CD4-positive, alpha-beta T cell treated with Interleukin-15 for 1 hour (primary cell): ENCODE measurements at places on chromosomes 3 and 15.

GRCh38 chr15:29034151-29034550, 148.4 kb downstream of the APBA2 start:
- DNase-seq, result no peak

GRCh38 chr3:127405010-127405598, 117.3 kb upstream of the PRR20G start:
- DNase-seq, result no peak

DNA sequence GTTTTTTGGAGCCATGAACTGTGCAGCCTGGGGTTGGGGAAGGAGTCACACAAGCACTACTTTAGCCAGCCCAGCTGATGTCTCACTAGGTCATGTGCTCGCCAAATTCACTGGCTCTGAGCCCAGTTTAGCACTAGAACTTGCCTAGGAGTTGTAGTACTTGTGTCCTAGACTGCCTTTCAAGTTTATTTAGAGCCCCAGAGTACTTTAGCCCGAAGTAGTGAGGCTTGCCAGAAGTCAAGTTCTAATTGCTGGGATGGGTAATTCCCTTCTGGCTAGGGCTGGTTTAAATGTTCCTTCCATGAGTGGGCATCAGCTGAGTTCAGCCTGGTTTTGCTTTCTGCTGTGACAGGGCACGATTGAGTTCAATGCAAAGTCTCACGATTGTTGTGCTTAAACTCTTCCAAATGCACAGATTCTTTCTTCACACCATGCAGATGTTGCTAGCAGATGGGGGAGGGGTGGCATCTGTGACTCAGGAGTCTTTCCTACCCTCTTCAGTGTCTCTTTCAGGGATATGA, 228.2 kb upstream of the ZPLD1 start:
- no peak for DNase-seq

DNA sequence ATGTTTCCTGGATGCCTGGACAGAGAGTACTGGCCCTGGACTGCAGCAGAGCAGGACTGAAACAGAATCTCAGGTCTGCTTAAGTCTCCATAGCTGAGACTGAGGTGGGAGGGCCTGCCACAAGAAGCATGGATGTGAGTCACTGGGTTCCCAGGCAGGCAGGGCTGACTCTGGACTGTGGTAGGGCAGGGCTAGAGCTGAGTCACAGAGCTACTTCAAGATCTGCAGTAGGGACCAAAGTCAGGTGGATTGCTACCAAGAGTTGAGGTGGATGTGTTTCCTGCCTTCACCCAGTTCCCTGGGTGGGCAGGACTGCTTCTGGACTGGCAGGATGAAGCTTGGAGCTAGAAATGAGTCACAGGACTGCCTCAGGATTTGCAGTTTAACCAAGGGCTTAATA, 282.9 kb downstream of the AGBL1 start:
- DNase-seq, result no peak

DNA sequence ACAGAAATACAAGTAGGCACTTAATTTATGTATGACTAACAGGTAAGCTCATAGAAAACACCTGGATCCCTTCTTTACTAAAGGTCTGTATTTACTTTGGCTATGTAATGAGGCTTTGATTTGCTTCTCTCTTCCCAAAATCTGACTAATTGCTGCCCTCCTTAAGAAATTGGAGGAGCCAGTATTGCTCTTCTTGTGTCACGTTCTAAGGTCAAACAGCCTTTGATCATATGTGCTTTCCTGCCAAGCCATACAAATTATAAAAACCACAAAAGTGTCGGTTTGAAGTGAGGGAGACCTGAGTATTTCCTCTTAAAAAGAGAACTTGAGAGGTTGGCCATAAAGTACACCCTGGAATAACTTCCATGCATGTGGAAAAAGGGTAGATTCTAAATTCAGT, 112.1 kb upstream of the MB21D2 start:
- no peak for DNase-seq

DNA sequence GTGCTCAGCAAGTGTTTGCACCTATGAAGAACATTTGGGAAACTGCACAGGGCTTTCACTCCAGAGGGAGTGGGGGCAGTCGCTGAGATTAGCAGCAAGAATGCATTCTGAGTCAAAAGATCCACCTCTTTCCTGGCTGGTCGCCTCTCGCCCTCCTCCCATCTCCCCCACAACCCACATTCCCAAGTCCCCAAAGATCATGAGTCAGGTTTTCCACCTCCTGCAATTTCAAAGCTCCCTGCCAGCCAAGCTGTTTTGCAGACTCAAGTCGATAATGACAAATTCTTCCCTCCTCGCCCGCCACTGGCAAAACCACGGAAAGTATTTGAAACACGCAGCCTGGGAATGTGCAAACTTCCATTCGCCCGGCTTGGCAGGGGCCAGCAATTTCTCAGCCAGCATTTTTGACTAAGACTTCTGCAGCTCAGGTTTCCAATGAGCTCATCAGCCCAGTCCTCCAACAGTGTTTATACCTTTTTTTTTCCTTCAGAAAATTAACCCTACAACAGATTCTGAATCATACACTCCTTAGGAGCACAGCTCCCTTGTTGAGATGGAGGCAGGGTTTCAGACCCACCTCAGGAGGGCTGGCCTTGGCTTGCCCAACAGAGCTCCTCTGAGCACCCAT, 181.4 kb downstream of the SMAD6 start:
- no peak for DNase-seq

- DNase-seq, result no peak
These were observed 324.9 kb upstream of the COL8A1 start for GRCh38 chr3:99313485-99313884.

- no peak for DNase-seq
These were observed 12.8 kb upstream of the ACAN start for GRCh38 chr15:88790486-88790885.

DNA sequence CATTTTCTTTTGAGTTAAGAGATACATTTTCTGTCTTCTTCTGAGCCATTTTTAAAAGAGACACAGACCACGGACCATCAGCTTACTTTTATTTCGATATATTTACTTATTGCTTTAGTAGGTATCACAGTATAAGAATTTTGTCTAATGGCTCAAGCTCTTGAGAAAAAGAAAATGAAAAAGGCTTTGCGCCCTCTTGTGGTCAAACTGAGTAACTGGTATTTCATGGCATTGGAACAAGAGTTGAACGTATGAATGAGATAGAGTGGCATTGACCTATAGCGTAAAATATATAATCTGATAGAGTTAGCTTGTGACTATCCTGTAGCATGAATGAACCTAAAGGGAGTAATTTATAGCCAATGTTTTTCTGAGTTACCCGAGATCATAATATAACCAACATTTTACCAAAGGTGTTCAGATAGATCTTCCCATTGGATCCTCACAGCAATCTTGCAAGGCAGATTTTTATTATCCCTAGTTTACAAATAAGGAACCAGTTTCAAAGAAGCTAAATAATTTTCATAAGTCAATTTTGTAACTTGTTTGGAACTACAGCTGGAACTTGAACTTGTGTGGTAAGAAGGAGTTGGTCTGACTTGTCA, 154.6 kb downstream of the POLR2M start:
- no peak for DNase-seq

GRCh38 chr3:76111808-76112207, 326.5 kb upstream of the ZNF717 start:
- DNase-seq, result no peak

- no peak for DNase-seq
These were observed 229.2 kb downstream of the ZNF621 start for GRCh38 chr3:40753951-40754350.

GRCh38 chr3:43870120-43870519, 179.4 kb downstream of the ABHD5 start:
- DNase-seq, result no peak

GRCh38 chr3:172816968-172817367, 66.4 kb downstream of the ECT2 start:
- no peak for DNase-seq

DNA sequence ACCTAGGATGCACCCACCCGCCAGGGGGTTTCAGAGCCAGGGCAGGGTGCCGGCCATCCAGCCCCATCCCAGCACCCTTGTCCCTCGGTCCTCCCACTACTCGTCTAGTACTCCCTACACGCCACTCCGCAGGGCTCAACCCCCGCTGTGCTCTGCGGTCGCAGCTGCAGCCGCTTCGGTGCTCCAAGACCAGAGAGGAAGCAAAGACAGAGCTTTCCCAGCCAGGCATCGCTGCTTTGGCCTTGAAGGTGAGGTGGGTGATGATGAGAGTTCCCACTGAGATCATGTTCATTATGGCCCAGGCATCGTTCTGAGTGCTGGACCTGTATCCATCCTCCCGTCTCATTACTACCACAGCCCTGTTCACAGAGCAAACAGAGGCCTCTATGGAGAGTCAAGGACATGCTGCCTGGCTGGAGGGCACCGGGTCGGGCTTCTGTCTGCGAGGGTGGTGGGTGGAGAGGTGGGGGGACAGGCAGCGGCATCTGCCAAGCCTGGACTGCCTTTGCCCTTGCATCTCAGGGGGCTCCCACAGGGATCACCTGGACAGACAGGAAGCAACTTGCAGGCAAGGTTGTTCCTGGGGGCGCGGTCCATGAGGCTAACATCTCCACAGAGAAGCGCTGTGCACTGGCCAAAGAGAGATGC, 66.9 kb downstream of the KLF13 start:
- DNase-seq, result no peak

- DNase-seq, result no peak
These were observed 175.9 kb downstream of the VGLL3 start for GRCh38 chr3:86814918-86815655.

GRCh38 chr3:135491491-135492205, 473.9 kb upstream of the PPP2R3A start:
- DNase-seq, result no peak

GRCh38 chr15:78149805-78150751, 916 bp downstream of the IDH3A start:
- no peak for DNase-seq

DNA sequence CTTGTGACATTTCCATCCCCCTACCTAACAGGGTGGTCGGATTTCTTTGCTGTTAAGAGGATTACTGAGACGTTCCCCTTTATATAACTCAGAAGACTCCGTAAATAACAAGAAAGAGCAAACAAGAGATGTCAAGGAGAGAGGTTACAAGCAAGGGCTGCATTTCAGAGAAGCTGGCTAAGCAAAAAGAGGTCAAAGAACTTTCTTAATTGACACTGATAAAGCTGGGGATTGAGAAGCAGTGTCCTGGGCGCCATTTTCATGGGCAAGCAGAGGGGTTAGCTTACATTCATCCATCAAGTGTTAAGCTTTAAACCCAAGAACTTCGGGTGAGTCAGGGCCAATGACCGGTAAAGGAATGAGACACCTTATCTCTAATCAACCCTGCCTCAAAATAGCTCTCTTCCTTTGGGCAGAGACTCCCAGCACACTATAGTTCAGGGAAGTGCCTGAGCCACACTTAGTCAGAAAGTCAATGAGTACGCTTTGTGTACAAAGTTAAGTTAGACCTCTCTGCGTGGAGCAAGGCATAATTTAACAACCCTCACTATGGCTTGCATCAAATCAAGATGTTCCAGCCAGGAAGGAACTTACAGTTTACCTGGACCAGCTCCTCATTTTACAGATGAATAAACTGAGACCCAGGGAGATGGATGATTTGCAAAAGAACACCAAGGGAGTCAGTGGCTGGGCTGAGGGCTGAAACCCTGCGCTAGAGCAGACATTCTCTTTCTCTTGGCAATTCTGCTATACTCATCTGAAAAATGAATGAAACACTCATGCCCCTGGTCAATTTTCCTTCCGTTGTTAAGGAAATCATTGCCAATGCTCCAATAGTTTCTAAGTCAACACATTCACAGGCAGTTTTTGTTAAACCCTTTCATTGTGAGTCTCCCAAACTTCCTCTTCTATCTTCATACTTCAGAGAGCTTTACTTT, 44.6 kb downstream of the CCNL1 start:
- no peak for DNase-seq

DNA sequence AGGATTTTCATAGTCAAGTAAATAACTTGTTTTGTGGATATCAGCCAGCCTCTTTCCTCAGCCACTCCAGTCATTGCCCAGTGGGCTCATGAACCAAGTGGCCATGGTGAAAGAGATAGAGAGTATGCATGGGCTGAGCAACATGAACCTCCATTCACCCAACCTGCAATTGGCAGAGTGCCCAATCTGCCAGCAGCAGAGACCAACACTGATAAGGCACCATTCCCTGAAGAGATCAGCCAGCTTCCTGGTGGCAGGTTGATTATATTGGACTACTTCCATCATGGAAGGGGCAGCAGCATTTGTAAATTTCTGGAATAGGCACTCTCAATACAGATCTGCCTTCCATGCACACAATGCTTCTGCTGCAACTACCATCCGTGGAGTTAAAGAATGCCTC, 10.3 kb upstream of the MCF2L2 start:
- DNase-seq, result no peak

DNA sequence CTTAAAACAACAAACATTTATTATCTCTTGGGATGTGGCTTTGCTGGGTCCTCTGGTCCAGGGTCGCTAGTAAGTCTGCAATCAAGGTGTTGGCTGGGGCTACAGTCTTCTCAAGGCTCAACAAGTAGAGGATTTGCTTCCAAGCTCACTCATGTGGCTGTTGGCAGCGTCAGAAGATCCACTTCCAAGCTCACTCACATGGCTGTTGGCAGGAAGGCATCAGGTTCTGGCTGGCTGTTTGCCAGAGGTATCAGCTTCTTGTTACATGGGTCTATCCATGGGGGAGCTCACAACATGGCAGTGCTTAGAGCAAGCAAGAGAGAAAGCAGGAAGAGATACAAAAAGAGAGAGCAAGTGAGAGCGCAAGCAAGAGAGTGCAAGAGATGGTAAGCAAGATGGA, 15.0 kb upstream of the BNC1 start:
- no peak for DNase-seq

- no peak for DNase-seq
These were observed 17.3 kb downstream of the FAM174B start for GRCh38 chr15:92638291-92638708.

DNA sequence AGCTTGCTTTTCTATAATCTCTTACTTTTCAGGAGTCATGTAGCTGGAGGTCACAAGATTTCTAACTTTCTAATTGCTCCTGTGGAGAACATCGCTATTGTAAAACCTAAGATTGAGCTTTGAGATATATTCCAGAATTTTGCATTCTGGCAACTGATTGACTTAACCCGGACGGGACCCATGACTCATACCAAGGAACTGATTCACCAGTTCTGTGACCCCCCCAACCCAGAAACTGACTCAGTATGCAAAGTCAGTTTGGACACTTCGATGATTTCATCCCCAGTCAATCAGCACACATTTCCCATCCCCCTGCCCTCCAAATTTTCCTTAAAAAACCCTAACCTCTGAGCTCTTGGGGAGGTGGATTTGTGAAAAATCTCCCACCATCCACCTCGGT, 396.5 kb upstream of the GBE1 start:
- DNase-seq, result no peak

DNA sequence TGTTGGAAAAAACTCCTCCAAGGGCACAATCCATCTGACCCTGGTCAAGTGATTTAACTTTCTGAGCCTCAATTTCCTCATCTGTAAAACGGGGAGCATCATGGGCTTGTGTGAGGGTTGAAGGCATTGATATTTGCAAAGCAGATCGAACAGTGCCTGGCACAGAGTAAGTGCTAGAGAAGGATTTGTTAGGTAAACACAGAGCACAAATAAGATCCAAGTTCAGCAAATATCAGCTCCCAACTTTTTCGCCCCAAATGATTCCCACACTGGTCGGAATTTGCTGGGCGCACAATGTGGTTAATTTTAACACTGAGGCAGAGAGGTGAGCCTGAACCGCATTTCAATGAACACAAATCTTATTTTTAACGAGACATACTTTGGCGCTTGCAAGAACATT, 76.3 kb upstream of the ATP2B2 start:
- DNase-seq, result no peak

GRCh38 chr3:187694801-187695200, 7.6 kb downstream of the RTP2 start:
- DNase-seq, result no peak

- DNase-seq, result no peak
These were observed 16.8 kb upstream of the CLDN16 start for GRCh38 chr3:190371152-190371551.
